ENCODE measurements at places on chromosomes 4 and X.
A peak's percentile ranks its signal among the peaks of the same experiment; 100 is the strongest.

GRCh38 chr4:65960751-65961150 lies 290.5 kb upstream of the EPHA5 start:
- no peak for DNase-seq

- DNase-seq = no peak
Measured at GRCh38 chrX:38154340-38154739, 66.3 kb downstream of the SRPX start.

DNA sequence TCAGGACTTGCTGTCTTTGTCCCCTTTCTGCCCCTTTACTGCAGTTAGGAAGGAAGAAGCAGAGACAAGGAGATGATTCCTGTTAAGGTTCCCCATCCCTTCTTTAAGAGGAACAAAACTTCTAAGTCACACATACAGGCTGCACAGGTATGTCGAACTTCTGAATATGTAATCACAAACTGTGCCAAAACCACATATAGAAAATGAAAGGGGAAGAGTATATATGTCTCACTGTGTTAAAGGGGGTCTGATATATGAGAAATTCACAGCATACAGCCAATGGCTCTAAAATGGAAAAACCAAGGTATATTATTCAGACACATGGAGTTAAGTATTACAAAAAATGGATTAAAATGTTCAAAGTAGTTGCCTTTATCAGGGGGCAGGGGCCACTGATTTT lies 11.7 kb downstream of the CFAP97 start:
- DNase-seq = no peak

DNA sequence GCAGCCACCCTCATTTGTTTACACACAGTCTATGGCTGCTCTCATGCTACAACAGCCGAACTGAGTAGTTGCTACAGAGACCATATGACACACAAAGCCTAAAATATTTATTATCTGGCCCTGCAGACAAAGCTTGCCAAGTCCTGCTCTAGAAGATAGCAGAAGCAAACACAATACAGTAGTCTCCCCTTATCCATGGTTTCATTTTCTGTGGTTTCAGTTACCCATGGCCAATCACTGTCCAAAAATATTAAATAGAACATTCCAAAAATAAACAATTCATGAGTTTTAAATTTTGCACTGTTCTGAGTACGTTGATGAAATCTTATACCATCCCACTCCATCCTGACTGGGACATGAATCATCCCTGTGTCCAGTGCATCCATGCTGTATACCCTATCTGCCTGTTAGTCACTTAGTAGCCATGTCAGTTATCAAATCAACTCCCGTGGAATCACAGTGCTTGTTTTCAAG lies 40.2 kb upstream of the ZNF81 start:
- DNase-seq = no peak

- no peak for DNase-seq
Measured at GRCh38 chr4:86608757-86609375, 14.8 kb downstream of the PTPN13 start.

- DNase-seq = no peak
Measured at GRCh38 chr4:122788935-122789334, 37.7 kb upstream of the FGF2 start.

DNA sequence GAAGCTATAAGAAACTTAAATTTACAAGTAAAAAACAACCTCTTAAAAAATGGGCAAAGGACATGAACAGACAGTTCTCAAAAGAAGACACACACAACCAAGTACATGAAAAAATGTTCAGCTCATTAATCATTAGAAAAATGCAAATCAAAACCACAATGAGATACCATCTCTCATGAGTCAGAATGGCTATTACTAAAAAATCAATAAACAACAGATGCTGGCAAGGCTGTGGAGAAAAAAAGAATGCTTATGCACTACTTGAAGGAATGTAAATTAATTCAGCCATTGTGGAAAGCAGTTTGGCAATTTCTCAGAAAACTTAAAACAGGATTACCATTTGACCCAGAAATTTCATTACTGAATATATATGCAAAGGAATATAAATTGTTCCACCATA lies 666.3 kb upstream of the GRIA3 start:
- DNase-seq = no peak

DNA sequence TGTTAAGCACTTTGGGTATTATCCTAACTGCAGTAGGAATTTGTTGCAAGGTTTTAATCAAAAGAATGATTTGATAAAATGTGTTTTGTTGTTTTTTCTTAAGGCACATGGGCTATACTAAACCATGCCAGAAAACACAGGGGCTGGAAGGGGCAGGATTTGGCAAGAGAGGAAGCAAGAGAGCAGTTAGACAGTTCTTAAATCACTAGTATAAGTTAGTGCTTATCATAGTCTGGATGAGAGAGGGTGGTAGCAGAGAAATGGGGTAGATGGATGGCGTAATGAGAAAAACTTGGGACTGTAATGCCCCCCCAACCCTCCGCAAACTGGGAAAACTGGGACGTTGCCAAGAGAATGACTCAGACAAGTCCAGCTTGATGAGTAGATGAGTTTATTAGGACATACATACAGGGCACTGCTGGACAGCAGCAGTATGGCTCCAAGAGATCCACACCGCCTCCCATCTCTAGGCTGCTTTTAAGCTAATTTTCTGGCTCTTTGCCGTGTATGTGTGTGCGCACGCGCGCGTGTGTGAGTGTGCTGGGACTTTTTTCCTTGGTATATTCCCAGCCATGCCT lies 151.5 kb downstream of the PDLIM5 start:
- DNase-seq = no peak

DNA sequence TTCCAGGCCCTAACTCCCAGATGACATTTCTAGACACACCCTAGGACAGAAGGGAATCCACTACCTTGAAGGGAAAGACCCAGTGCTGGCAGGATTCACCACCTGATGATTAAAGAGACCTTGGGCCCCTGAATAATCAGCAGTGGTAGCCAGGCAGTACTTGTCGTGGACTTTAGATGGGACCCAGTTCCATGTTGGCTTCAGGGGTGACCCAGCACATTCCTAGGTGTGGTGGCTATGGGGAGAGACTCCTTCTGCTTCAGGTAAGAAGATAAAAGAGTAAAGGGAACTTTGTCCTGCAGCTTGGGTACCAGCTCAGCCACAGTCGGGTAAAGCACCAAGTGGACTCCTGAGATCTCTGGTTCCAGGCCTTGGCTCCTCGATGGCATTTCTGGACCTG lies 131.8 kb upstream of the S100G start:
- no peak for DNase-seq

DNA sequence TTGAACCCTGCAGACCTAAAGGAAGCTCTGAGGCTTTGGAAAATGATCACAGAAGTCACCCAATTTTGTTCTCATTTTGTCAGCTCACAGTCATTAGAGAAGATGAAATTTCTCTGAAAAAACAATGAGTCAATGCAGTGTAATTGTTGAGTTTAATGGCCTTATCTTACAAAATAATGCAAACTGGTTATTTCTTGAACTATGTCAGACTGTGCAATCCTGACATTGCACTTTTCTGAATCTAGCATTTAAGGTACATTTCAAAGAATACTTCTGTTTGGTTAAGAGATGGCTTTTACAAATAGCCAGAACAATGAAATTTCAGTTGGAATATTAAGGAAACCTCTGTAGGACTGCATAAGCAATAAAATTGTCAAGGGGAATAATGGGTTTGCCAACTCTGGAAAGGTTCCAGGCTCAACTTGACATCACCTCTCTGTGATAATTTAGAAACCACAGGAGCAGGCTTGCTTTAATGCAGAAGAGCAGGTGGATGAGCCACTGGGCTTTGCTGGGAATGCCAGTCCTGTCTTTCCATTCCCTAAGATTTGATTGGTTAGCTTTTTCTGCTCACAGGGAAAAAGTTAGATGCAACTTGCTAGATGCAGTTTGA lies 222.8 kb downstream of the FRMPD4 start:
- no peak for DNase-seq

- no peak for DNase-seq
Measured at GRCh38 chrX:101417981-101418841, 10.2 kb downstream of the HNRNPH2 start.

DNA sequence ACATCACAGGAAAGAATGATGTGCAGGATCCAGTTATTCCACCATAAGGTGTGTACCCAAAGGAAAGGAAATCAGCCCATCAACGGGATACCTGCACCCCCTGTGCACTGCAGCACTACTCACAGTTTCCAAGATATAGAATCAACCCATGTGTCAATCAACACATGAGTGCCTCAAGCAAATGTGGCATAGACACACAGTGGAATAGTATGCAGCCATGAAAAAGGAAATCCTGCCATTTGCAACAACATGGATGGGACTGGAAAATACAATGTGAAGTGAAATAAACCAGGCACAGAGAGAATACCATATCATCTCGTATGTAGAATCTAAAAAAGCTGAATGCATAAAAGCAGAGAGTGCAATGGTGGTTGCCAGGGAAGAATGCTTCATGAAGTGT lies 53.3 kb downstream of the DHRSX start:
- no peak for DNase-seq

DNA sequence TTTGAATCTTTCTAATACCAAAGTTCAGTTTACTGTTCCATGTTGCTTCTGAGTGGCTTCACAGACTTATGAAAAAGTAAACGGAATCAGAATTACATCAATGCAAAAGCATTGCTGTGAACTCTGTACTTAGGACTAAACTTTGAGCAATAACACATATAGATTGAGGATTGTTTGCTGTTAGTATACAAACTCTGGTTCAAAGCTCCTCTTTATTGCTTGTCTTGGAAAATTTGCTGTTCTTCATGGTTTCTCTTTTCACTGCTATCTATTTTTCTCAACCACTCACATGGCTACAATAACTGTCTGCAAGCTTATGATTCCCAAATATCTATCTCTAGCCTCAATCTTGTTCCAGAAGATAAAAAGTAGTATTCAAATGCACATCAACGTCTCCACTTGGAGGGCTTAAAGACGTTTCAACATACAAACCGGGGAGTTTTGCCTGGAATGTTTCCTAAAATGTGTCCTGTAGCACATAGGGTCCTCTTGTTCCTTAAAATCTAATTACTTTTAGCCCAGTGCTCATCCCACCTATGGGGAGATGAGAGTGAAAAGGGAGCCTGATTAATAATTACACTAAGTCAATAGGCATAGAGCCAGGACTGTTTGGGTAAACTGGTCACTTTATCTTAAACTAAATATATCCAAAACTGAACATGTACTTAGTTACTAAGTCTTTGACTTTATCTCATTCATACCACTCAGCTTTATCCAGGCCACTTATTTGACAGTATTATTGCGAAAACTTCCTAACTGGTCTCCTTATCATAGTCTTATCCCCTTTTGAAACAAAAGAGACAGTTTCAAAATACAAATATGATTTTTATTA lies 3.6 kb upstream of the AFP start:
- no peak for DNase-seq

GRCh38 chr4:174217273-174218126 lies 66.0 kb downstream of the FBXO8 start:
- DNase-seq = peak; percentile 12

- no peak for DNase-seq
Measured at GRCh38 chr4:24888475-24889344, 24.1 kb downstream of the CCDC149 start.

DNA sequence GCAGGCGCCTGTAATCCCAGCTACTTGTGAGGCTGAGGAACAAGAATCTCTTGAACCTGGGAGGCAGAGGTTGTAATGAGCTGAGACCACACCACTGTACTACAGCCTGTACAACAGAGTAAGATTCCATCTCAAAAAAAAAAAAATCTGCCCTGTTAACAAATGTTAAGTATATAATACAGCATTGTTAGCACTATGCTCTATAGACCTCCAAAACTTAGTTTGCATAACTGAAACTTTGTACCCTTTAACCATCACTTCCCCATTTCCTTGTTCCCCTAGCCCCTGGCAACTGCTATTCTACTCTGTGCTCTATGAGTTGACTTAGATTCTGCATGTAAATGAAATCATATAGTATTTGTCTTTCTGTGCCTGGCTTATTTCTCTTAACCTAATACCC lies 76.7 kb downstream of the TAB3 start:
- no peak for DNase-seq

- DNase-seq = no peak
Measured at GRCh38 chrX:24870143-24870542, 145.6 kb downstream of the ARX start.

- no peak for DNase-seq
Measured at GRCh38 chrX:110046971-110047370, 44.1 kb downstream of the TMEM164 start.

DNA sequence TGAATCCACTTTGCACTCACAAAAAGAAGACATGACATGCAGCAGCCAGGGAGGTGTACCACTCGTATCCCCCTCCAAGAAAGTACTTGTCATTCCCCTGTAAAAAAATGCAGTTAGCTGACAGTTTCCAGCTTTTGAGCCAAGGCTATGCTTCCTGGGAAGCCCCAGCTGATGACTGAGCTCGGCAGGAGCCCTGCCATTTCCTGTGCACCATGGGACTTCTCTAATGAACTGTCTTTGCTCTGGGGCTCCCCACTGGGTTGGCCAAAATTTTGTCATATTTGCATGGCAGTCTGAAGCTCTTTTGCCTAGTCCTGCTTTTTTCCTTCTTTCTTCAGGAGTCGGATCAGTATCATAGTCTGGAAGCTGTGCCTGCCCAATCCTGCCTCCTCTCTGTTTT lies 104.5 kb upstream of the MAOA start:
- no peak for DNase-seq

GRCh38 chr4:87529187-87529586 lies at the start of gene SPARCL1:
Gene SPARCL1, minus strand, starts transcription at chr4:87529376. Its CDS starts 29,802 bp downstream, at chr4:87499574.
- DNase-seq = no peak

DNA sequence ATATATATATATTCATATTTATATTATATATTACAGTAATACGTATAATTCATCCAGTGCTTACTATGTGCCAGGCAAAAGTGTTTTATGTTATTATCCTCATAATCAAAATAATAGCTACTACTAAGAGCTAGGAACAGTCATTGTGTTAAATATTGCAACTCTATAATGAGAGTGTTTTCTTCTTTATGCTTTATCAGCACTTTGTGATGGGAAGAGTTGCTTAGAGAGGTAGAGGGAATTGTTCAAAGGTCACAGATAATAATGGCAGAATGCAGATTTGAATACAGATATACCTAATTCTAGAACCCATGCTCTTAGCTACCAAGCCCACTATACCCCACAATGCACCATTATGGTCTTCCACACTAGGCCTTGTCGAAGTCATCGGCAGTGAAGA lies 318.8 kb upstream of the PPARGC1A start:
- no peak for DNase-seq

DNA sequence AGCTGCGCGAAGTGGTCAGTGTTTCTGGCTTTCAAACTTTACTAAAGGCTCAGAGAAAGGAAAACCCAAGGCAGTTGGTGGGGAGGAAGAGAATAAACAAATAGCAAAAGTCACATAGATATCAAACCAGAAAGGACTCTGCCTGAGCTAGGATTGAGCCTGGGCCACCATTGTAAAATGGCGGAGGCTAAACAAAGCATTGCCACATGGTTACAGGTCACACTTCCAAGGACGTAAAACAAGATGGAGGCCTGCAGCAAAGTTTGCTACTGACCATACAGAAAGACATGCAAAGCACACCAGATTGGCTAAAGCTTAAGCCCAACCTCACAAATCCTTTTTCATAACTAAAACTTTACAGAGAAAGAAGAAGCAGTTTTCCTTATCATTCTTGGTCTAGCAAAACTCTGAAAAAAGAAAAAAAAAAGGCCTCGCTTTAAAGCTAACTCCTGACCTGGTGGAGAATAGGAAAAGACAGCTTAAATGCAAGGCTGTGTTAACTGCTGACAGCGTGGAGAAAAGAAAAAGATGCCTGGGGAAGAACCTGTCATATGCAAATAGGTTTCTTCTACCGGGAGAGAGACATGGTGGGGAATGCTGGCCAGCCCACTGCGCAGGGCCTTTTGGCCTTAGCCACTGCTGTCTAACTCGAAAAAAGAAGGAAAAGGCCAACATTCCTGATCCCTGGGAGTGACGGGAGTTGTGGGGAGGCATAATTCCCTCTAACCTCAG lies 81.8 kb upstream of the SMARCA5 start:
- no peak for DNase-seq

- DNase-seq = no peak
Measured at GRCh38 chrX:55648434-55648833, 25.2 kb downstream of the FOXR2 start.

- DNase-seq = no peak
Measured at GRCh38 chrX:129227366-129227765, 295.9 kb downstream of the SMARCA1 start.
